CD8-positive, alpha-beta T cell (primary cell): ENCODE measurements at places on chromosomes 7 and 10. TPM values are rescaled to one million over a fixed set of nuclear protein-coding genes. Genes with fewer than 3 reads are reported as not detected.

The LIPF gene
- not detected for total RNA-seq

DNA sequence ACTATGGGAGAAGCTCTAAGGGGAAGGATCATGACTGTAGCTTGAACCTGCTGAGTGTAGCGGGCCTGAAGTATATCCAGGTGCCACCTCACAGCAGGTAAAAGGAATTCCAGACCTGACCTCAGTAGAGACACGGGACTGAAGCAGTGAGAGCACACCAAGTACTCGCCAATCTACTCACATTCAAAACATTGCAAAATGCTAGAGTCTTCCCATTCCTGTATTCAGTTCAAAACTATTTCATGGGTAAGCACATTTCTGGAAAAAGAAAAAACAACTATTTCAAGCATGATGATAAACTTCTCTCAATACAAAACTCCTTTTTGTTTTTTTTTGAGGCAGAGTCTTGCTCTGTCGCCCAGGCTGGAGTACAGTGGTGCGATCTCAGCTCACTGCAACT is 121.9 kb upstream of the AUTS2 start:
- DNase-seq, result no peak

- DNase-seq, result no peak
Observed at GRCh38 chr10:48611133-48611532, 6.3 kb upstream of the ARHGAP22 start.

- no peak for DNase-seq
Observed at GRCh38 chr7:151125470-151125845, 39.2 kb downstream of the AGAP3 start.

DNA sequence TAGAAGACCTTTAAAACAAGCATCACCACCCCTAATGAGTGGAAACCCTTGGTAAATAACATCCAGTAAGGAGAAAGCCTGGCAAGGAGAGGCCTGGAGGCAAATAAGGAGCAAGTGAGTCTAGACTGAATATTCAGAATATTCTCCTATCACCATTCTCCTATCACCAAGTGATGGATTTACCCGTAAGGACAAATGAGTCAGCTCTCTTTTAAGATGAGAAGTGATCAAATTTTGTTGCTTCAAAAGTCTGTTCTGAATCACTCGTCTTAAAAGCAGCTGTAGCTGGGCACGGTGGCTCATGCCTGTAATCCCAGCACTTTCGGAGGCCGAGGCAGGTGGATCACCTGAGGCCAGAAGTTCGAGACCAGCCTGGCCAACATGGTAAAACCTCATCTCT is 28.4 kb downstream of the KIAA1549 start:
- no peak for DNase-seq
